ENCODE measurements at places on chromosomes 16 and 17.

- DNase-seq: no peak
Observed at GRCh38 chr17:33615861-33616260, 322.8 kb upstream of the ASIC2 start.

DNA sequence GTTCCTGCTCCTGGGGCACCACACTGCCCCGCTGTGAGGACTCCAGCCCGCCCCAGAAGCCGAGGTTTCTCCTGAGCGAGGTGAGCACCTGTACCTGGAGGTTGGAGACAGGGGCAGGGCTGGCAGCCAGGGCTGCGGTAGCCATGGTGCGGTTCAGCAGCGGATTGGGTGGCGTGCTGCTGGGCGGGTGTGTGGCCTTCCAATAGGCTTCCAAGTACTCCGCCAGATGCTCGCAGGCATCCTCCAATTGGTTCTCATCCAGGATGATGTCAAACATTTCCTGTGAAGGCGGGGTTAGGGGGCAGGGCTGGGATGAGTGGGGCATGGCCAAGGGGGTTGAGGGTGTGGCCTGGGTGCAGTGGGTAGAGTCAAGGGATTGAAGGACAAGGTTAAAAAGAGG, 11.3 kb upstream of the ARL5C start:
- DNase-seq: no peak

GRCh38 chr16:75584108-75584507, 17.9 kb downstream of the GABARAPL2 start:
- DNase-seq: no peak

GRCh38 chr17:21012736-21013135, 30.1 kb downstream of the USP22 start:
- no peak for DNase-seq

DNA sequence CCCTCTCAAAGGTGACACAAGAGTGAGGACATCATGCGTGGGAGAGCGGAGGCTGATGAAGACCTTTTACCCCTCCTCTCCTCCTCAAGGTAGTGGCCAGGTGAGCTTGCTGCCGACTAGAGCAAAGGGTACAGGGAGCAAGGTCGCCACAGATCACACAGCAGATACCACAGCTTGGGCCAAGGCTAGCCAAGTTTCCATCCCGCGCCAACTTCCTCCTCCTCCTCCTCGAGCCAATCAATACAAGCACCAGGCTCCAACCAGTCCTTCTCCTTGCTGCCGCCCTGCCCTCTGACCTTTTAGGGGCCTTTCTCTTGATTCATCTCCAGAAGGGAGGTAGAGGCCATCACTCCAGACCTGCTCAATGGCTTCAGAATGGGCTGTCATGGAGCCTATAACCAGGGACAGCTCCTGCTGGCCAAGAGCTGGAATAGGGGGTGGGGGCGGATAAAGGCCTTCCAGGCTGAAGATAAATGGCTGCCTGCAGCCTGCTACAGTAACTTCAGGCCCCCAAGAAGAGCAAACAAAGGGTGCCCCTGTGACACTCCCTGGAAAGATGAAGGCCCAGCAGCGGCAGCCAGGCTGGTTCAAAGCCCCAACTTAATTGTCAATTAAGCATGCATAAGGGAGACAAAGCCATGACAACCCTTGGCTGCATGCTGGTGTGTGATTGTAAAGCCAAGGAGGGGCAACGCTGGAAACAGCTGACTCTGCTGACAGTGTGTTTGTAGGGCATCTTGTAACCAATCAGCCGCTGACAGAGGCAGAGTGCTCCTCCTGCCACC, 17.8 kb downstream of the HNF1B start:
- no peak for DNase-seq

- DNase-seq: no peak
Observed at GRCh38 chr16:59634951-59635350, 900.8 kb upstream of the GOT2 start.

GRCh38 chr16:86756882-86757703, 178.7 kb downstream of the FOXL1 start:
- no peak for DNase-seq

DNA sequence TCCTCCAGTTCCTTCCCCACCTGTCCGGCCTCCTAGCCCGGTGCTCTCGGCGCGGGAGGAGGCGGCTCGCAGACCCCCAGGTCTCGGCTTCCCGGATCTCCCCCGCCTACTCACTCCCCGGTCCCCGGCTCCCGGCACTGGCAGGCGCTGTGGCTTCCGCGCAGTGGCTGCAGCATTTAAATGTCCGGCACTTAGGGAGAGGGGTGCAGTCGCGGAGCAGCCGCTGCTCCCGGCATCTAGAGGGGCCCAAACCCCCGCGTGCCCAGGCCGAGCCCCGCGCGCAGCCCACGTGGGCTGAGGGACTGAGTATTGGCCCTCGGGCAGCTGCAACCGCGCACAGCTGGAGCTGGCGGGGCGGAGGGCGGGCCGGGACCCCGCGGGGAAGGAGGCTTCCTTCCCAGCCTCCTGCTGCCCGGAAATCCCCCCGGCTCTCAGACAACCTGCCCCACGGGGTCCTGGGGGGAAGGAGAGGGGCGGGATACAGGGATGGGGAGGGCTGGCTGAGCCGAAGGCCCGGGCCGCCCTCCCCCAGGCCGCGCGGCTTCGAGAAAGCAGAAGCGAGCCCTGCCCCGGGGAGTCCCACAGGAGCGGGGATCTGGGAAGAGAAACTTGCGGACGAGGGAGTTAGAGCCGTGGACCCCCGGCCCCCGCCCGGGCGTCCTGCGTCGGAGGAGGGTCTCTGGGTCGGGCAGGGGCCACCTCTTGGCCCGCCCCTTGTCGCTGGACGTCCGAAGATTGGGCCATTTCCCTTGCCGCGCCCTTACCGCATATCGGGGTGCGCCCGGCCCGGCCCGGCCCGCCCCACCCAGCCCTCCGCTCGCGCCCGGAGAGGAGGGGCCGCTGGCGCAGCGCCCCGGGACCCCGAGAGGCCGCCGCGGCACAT, at the start of gene MMP25:
Gene MMP25, plus strand, starts transcription at position 804 of the 883 bp plus-strand sequence. CDS start 357 bp downstream, outside the sequence.
- DNase-seq: no peak

- DNase-seq: no peak
Observed at GRCh38 chr17:58339755-58340404, 11.3 kb upstream of the TSPOAP1 start.

- DNase-seq: no peak
Observed at GRCh38 chr17:80726558-80727408, 182.1 kb downstream of the RPTOR start.

DNA sequence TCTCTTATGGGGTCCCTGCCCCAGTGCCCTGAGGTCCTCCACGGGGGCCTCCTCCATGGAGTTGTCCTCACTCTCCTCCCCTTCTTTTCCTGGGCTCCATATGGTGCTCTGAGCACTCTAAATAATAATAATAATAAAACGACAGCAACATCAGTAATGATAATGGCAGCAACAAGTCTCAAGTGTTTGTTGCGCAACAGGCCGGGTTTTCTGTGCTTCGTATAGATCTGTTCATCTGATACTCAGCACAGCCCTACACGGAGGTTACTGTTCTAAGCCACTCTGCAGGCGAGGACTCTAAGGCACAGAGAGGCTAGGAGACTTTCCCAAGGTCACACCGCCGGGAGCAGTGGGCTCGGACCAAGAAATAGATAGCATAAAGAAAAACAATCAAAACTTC, 13.7 kb downstream of the CIBAR2 start:
- no peak for DNase-seq

GRCh38 chr16:19393226-19394111, 24.2 kb upstream of the TMC5 start:
- no peak for DNase-seq

- DNase-seq: no peak
Observed at GRCh38 chr17:81156866-81157805, 8.2 kb upstream of the PVALEF start.

DNA sequence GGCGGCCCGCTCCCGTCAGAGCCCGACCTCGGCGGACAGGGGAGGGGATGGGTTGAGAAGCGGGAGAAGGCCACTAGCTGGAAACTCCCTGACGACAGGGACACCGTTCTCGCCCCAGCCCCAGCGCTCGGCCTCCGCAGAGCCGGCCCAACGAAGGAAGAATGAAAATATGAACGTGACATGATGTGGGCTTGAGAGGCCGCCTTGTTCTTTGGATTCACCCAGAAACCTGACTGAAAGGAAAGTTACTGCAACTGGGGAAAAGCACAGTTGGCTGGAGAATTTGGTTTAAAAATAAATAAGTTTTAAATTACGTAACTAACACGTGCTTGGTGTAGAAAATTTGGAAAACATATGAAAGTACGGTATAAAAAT, 21.1 kb downstream of the NPTX1 start:
- DNase-seq: no peak

DNA sequence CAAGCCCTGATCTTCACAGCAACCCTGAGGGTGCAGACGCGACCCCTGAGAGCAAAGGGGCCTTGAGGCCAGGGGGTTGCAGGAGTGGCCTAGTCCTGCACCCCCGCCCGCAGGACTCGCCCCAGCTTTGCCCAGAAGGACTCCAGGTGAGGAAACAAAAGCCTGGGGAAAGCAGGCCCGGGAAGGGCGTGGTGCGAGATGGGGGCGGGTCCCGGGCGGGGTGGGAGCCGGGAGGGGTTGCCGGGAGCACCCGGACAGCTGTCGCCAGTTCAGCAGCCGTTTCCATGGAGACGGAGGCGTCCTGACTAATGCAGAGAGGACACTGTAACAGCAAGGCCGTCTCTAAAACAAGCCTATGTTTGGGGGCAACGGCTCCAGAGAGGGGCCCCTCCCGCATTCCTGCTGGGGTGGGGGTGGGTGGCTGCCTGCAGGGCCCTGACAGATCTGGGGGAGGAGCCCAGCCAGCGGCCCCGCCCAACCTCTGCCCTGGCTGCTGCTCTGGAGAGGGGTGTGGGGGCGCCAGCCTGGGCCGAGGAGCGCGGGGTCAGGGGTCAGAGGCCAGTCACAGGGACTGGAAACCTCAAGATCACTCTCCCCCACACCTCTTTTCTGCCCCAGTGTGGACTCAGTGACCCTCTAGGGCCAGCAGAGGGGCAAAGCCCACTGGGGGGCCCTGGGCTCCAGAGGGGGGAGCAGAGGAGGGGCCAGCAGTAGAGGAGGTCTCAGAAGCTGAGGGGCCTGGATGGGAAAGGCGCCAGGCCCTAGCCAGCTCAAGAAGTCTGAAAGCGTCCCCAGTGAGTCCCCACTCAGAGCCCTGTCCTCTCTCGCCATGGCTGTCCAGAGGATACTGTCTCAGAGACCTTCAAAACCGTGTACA, 3.1 kb upstream of the TPPP3 start:
- DNase-seq: peak; percentile 58

GRCh38 chr16:86508028-86508946, 2.0 kb upstream of the FOXF1 start:
- no peak for DNase-seq

- DNase-seq: no peak
Observed at GRCh38 chr16:19853132-19853741, 31.4 kb downstream of the GPRC5B start.

DNA sequence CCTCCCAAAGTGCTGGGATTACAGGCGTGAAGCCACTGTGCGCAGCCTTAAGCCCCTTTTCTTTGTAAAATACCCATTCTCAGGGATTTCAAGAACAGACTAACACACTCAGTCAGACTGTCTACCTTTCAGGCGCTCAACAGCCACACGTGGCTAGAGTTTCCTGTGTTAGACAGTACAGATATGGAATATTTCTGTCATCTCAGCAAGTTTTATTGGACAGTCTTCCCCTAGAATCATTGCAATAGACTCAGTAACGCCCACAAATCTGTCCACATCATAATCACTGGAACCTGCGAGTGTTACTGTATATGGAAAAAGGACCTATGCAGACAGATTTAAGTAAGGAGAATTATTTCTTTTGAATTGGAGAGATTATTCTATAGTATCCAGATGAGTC, 160.5 kb downstream of the RBFOX1 start:
- DNase-seq: no peak

DNA sequence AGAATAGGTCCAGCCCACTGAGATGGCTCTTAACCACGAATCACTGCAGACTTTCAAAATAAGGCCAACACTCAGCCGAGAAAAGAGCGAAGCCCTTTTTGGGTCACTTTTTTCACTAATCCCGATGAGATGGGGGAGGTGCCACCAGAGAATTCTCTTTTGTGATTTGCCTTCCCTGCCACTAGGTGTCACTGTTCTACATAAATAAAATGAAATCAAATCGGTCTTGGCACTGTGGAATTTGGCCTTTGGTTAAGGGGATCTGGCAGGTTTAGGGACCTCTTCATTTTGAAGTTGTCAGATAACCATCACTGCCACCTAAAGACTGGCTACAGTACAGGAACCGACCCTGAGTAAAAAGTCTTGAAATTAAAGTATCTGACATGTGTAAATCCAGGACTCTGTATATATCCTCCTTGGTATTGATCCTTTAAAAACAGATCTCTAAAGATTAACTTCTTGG, 147.0 kb downstream of the HS3ST4 start:
- DNase-seq: no peak

- DNase-seq: no peak
Observed at GRCh38 chr17:51374209-51374608, 113.9 kb downstream of the UTP18 start.

GRCh38 chr16:88194397-88195268, 188.1 kb upstream of the ZNF469 start:
- DNase-seq: no peak

- DNase-seq: no peak
Observed at GRCh38 chr17:63096426-63096825, 130.4 kb downstream of the TANC2 start.

DNA sequence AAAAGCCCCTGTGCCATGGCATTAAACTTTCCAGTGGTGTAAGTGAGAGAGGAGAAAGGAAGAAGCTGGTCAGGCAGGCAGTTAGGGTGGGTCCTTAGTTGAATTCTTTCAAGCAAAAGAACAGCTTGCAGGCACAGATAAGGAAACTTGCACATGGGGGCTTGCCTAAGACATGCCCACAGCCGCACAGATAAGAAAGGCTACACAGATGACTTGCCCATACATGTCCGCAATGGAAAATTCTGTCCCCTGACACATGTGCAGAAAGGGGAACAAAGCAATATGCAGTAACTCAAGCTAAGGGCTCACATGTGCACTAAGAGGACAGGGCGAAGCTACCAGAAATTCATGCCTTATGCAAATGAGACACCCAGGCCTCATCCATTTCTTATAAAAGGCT, 69.9 kb downstream of the GSG1L start:
- no peak for DNase-seq

- no peak for DNase-seq
Observed at GRCh38 chr16:16167927-16168326, 55.4 kb downstream of the ABCC6 start.

DNA sequence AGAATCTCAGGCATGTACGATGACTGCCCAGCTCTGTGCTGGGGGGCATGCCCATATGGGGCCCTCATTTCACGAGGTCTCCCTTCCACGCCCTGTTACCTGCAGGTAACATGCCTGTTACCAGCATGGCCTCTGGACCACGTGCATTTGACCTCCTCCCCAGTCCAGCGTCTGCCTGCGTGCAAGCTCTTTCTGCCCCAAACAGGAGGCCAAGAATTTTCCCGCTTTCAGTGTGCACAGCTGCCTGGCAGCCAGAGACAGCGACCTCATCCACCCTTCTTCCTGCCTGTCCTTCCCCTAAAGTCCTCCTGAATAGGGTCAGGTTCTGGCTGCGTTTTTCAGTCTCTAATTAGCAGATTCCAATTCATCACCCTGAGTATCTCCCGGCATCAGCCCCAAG, 306.5 kb upstream of the ZFHX3 start:
- no peak for DNase-seq
